Large intestine (tissue), 12 donors: ENCODE measurements at places on chromosomes 2 and 18.

GRCh38 chr2:127844973-127845372 is 13.0 kb downstream of the POLR2D start:
- H3K27me3 ChIP-seq: no peaks in the 10 kb centered on the region
- no peak for DNase-seq
- no peak overlapping the region for H3K27ac ChIP-seq
- H3K4me1 ChIP-seq: no peaks in the 10 kb centered on the region

DNA sequence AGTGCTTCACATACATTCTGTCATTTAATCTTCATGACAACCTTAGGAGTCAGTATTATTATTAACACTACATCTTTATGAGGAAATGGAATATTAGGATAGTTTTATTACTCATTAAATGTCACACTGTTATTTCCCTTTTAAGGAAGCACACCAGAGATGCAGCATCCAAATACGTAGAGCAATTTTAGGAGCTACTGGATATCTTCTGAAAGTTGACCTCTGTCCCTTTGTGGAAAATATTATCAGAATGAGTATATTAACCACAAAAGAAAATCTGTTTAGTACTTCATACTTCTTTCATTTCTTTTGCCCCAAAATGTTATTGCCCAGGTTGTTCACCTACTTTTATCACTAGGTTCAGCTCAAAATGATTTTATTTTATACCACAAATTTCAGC is 72.9 kb upstream of the APCDD1 start:
- no peaks in the 10 kb centered on the region for H3K36me3 ChIP-seq
- no peaks in the 10 kb centered on the region for H3K4me1 ChIP-seq
- no peak overlapping the region for H3K4me3 ChIP-seq
- peaks cover 3% of the 10 kb centered on the region for H3K27me3 ChIP-seq

DNA sequence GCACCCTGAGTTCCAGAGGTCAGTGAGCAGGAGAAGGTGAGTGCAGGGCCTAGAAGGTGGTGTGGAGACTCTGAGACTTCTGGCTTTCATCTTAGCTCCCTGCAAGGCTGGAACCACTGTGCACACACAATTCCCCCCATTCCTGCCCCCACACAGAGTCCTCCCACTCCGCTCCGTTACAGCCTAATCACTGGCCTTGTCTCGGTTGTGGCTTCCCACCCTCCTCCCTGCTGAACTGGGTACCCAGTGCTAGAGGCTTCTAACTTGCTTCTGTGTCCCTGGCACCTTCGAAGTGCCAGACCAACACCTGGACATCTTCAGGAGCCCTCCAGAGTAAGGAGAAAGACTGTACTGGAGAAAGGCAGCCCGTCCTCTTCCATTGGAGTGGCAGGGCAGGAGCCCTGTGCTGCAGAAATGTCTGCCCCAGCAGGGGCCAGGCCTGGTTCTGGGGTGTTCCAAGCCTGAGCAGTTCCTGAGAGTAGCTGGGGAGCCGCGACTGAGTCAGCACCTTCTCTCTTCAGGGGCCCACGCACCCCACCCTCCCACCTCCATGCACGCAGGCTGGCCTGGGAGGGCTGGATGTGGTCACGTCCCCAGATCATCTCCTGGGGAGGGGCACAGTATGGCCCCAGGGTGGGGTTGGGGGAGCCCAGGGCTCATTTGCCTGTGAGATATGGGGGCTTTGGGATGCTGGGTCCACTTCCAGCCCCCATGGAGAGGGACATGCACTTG is 23.4 kb downstream of the CROCC2 start:
- H3K27ac ChIP-seq: no peak overlapping the region
- no peak for DNase-seq
- H3K4me3 ChIP-seq: no peak overlapping the region
- H3K36me3 ChIP-seq: no peaks in the 10 kb centered on the region

DNA sequence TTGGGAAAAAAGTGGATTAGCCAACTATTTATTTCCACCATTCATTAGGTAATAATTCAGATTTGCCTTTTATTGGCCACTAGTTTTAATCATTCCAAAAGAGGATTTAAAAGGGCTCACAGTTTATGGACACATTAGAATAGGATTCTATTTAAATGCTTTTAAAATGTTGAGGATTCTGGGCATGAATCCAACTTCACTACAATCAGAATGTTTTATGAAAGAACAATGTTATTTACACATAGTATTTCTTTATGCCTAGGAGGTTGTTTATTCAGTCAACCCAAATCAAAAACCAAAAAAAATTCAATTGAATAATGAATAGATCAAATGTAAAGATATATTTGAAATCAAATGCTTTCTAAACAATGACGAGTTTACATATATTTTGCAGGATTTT is 232.2 kb downstream of the GULP1 start:
- H3K36me3 ChIP-seq: no peaks in the 10 kb centered on the region
- no peaks in the 10 kb centered on the region for H3K27me3 ChIP-seq
- H3K4me1 ChIP-seq: no peaks in the 10 kb centered on the region
- H3K27ac ChIP-seq: no peak overlapping the region

GRCh38 chr2:164671664-164672396 is 50.5 kb upstream of the GRB14 start:
- no peaks in the 10 kb centered on the region for H3K27me3 ChIP-seq
- no peak overlapping the region for H3K4me3 ChIP-seq
- no peaks in the 10 kb centered on the region for H3K4me1 ChIP-seq

- H3K4me1 ChIP-seq: no peaks in the 10 kb centered on the region
- no peaks in the 10 kb centered on the region for H3K36me3 ChIP-seq
- no peaks in the 10 kb centered on the region for H3K27me3 ChIP-seq
- H3K4me3 ChIP-seq: no peak overlapping the region
- no peak for DNase-seq
Observed at GRCh38 chr18:38961880-38962279, 1396.3 kb upstream of the CELF4 start.

DNA sequence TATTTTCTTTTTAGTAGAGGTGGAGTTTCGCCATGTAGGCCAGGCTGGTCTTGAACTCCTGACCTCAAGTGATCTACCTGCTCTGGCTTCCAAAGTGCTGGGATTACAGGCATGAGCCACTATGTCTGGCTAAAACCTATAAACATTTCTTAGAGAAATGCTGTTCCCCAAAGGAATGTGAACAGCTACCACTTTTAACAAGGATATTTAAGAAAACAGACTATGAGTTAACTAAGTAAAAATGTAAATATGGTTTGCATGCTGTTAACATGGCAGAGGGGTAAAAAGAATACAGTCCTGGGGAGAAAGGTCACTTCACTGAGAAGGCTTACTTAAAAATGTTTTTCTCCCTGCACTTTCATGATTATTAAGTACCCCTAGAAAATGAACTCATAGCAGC is 57.1 kb downstream of the SLC16A14 start:
- H3K36me3 ChIP-seq: no peaks in the 10 kb centered on the region
- no peaks in the 10 kb centered on the region for H3K4me1 ChIP-seq
- no peak overlapping the region for H3K27ac ChIP-seq
- no peak overlapping the region for H3K4me3 ChIP-seq
- no peaks in the 10 kb centered on the region for H3K27me3 ChIP-seq
- no peak for DNase-seq

DNA sequence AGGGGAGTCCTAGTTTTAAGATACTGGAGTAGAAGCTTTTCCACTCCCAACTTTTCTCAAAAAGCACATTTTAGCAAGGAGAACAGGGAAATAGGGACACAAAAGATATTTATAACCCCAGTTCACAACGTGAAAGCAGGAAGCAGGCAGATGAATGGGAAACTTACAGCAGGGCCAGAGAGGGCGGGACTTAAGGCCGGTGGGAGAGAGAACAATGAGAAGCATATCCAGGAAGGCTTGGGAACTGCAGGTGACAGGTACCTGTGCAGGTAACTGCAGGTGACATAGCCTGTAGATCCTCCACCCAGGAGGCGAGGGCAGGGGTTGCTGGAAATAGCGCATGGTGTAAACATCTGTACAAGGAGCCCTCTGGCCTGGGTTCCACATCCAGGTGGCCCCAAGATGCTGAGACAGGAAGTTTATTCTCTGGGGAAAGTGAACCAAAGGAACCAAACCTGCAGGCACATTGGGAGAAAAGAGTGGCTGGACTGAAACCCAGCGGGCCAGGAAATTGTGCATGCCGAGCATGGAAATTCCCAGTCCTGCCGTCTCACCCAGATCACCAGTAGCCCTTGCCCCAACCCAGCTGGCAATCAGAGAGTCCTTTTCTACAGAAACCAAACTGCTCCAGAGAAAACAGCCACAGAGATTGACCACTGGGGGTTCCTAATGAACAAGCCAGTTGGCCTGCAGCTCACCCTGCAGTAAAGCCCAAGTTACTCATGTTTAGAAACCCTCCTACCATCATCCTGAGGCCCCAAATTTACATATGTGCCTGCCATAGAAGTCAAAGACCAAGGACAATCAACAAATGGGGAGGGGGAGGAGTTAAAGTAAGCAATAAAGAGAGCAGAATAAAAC is 24.3 kb upstream of the COL6A3 start:
- H3K27ac ChIP-seq: peak overlapping the region; percentile 25
- no peak overlapping the region for H3K4me3 ChIP-seq
- peaks cover 20% of the 10 kb centered on the region for H3K27me3 ChIP-seq

- H3K4me3 ChIP-seq: peak overlapping the region; percentile 77
- no peaks in the 10 kb centered on the region for H3K27me3 ChIP-seq
- peaks cover 19% of the 10 kb centered on the region for H3K4me1 ChIP-seq
- peak; percentile 32 for DNase-seq
Observed at GRCh38 chr2:75559680-75560021, 1.1 kb downstream of the EVA1A start.

DNA sequence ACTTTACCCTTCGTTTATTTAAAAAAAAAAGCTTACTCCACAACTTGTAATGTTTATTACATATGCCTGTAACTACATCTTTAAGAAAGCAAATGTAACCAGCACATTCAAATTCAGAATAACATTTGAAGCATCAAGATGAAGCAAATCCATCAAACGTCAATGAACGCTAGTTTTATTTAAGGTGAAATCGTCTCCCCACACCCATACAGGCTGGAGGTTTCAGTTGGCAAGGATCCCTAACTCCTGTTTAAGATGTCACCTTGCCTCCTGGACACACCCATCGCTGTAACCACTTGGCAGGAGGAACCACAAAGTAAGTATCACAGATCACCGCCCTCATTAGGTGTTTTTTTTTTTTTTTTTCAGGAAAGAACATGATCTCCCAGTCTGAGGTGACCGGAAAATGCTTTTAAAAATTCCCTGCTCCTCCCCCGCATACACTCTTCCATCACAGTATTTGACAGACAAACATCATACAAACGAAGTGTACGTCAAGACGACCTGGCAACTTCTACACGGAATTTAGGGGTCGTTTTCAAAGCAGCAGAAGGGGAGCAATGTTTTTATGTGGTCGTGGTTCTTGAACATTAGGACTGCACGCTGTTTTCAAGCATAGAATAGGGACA is 19.7 kb upstream of the STPG4 start:
- H3K27me3 ChIP-seq: no peaks in the 10 kb centered on the region
- peaks cover 20% of the 10 kb centered on the region for H3K4me1 ChIP-seq
- H3K27ac ChIP-seq: peak overlapping the region; percentile 92
- peak overlapping the region; percentile 70 for H3K4me3 ChIP-seq

- H3K4me1 ChIP-seq: peaks cover 7% of the 10 kb centered on the region
- DNase-seq: no peak
- H3K27me3 ChIP-seq: peaks cover 40% of the 10 kb centered on the region
- no peak overlapping the region for H3K4me3 ChIP-seq
Observed at GRCh38 chr18:12291690-12292089, 16.4 kb upstream of the TUBB6 start.

DNA sequence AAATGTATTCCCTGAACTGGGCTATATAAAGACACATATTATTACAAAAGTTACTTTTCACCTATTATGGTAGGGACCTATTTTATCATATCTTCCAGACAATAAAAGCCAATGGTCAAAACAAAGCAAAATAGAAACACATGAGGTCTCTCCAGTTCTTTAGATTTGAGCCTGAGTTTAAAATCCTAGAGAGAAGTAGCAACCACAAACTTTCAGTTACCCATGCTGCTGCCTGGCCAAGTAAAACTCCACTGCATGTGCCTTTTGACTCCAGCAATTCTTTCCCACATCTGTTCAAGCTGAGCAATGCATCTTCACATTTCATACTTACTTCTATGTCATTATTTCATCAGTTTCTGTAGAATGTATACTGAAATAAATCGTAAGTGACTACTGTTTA is 405.3 kb downstream of the STK39 start:
- no peaks in the 10 kb centered on the region for H3K36me3 ChIP-seq
- H3K27me3 ChIP-seq: no peaks in the 10 kb centered on the region
- no peak overlapping the region for H3K27ac ChIP-seq
- no peak for DNase-seq
- H3K4me3 ChIP-seq: no peak overlapping the region

DNA sequence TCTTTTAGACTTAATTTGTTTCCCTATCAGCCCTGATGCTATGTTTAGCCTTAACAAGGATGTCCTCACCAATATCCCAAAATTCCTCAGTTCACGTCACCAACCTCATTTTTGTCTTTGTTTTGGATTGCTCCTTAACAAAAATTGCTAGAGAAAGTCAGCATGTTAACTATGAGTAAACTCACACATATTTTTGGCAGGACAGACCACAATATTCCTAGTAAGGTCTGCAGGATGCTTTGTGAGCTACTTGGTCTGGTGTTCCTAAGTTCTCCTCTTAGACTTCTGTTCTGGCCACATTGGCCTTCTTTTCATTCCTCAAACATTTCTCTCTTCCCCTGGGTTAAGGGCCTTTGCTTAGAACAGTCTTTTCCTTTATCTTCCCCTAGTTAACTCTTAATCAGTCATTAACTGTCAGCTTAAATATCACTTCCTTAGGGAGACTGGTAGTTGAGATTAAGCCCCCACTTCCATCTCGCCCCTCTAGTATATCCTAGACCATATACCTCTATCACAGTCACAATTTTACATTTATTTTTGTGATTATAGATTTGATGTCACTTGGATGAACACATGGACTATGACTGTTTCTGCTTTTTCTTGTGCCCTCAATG is 116.2 kb downstream of the ADCYAP1 start:
- no peaks in the 10 kb centered on the region for H3K27me3 ChIP-seq
- no peak overlapping the region for H3K4me3 ChIP-seq
- H3K27ac ChIP-seq: no peak overlapping the region
- DNase-seq: no peak
- no peaks in the 10 kb centered on the region for H3K36me3 ChIP-seq

GRCh38 chr2:124065636-124066035 is 40.5 kb downstream of the CNTNAP5 start:
- no peaks in the 10 kb centered on the region for H3K4me1 ChIP-seq
- no peak overlapping the region for H3K27ac ChIP-seq
- H3K27me3 ChIP-seq: no peaks in the 10 kb centered on the region
- H3K36me3 ChIP-seq: no peaks in the 10 kb centered on the region
- no peak for DNase-seq
- no peak overlapping the region for H3K4me3 ChIP-seq

GRCh38 chr2:43175876-43176275 is 50.5 kb downstream of the ZFP36L2 start:
- peaks cover 36% of the 10 kb centered on the region for H3K4me1 ChIP-seq
- no peaks in the 10 kb centered on the region for H3K27me3 ChIP-seq
- no peak overlapping the region for H3K4me3 ChIP-seq

- H3K27me3 ChIP-seq: no peaks in the 10 kb centered on the region
- H3K4me3 ChIP-seq: no peak overlapping the region
- H3K4me1 ChIP-seq: no peaks in the 10 kb centered on the region
- H3K36me3 ChIP-seq: no peaks in the 10 kb centered on the region
- no peak overlapping the region for H3K27ac ChIP-seq
Observed at GRCh38 chr2:157238296-157238695, 19.2 kb upstream of the GALNT5 start.
